H7 (cell line): ENCODE measurements at places on chromosomes 7 and 10.

- DNase-seq: no peak
Observed at GRCh38 chr7:91019686-91020385, 244.4 kb upstream of the FZD1 start.

GRCh38 chr7:95963446-95963990 lies 191.2 kb downstream of the DYNC1I1 start:
- no peak for DNase-seq

DNA sequence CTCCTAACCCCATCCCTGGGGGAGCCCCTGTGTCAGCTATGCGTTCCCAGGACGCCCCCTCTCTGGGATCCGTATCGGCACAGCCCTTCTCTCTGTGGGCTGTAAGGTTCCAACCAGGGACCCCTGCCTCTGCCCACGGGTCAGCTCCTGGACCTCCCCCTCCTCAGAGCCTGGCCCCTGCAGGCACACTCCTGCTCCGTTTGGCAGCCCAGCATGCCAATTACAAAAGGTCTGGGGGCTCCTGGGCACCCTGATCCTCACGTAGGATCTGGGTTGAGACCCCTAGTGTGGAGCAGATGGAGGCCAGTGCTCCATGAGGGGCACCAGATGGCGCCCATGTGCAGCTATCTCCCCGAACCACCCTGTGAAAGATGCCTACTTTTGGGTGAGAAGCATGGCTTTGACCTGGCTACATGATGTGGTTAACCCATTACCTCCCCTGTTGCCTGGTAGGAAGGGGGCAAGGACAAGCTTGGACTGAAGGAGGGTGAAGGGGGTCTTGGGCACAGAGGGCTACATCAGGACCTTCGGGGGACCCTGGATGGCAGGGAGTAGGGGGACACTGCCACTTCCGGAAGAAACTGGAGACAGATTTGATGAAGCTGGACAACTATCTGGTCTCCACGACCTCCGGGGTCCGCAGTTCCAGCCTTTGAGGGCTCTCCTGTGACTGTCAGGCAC lies 9.0 kb downstream of the TACR2 start:
- peak; percentile 76 for DNase-seq

- no peak for DNase-seq
Observed at GRCh38 chr7:7569615-7570014, 2.9 kb downstream of the MIOS start.

- DNase-seq: peak; percentile 16
Observed at GRCh38 chr7:119197877-119198527, 973.5 kb downstream of the ANKRD7 start.

GRCh38 chr10:123011987-123012386 lies 3.2 kb downstream of the ACADSB start:
- DNase-seq: no peak

DNA sequence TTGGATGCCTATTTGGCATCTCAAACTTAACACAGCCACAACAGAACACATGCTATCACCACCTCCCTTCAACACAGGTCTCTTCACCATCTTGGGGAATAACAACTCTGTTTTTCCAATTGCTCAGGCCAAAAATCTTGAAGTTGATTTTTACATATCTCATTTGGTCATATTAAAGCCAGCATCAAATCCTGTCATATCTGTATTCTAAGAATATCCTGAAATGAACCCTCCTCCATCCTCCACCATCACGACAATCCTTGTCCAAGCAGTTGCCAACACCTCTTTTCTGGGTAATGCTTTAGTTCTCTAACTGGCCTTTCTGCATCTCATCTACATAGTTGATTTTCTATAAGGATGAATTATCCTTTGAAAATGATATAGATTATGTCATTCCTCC lies 168.7 kb downstream of the GPR37 start:
- DNase-seq: no peak

DNA sequence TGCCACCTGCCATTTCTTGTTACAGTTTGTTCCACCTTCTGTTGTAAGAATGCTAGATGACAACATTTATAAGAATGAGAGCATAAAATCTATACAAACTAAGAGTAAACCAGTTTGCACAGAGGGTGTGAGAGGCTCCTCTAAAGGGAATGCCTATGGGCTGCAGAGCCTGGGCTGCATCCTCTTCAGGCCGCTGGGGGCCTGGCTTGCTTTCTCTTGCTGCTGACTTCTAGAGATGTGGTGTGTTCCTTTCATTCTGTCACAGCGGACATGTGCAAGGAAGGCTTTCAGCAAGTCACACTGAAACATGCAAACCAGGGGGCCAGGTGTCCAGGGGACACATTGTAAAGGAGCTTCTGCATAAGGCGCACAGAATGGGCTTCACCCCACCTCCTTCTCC lies 7.1 kb upstream of the ATP6V1F start:
- DNase-seq: no peak
